ENCODE measurements at places on chromosomes 2 and 18.

- DNase-seq: no peak
These were observed 299.7 kb downstream of the TNS1 start for GRCh38 chr2:217703102-217703501.

DNA sequence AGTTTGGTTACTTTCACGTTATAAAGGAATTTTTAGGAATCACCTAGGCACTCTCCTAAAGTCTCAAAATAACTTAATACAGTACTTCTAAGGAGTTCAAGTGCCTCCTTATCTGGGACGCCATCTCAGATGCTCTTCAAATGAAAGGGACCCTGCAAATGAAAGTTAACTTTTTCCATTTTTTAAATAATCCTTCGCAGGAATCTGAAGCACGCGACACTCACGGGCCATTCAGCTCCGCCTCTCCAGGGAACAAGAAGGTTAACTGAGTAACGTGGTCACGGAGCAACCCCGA is 537 bp upstream of the ZC3H15 start:
- no peak for DNase-seq

DNA sequence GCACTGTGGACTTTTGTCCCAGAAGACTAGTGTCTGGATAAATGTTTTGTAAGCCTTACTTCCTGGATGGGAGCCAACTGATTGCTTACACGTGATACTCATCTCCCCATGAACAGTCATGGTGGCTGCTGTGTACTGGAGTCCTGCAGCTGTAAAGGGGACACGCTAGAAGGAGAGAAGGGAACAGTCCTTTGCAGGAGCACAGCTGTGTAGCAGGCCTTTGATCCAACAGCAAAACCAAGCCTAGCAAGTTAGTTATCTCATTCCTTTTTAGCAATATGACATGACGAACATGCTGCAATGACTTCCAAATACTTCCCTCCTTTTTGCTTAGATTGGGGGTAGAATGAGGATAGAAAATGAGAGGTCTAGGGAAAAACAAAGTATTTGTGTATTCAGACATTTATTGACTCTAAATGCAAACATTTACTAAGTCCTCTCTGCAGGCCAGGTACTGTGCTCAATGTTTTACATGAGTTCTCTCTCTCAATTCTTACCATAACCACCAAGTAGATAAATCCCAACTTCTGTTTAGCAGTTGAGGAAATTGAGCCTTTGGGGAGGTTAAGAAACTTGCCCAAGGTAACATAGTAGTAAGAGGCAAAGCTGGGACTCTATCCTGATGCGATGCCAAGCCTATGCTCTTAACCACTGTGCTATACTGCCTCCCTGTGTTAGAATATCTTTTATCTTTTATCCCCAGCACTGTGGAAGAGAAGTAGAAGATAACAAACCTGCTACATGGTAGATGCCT is 55.4 kb upstream of the CD28 start:
- peak; percentile 65 for DNase-seq

DNA sequence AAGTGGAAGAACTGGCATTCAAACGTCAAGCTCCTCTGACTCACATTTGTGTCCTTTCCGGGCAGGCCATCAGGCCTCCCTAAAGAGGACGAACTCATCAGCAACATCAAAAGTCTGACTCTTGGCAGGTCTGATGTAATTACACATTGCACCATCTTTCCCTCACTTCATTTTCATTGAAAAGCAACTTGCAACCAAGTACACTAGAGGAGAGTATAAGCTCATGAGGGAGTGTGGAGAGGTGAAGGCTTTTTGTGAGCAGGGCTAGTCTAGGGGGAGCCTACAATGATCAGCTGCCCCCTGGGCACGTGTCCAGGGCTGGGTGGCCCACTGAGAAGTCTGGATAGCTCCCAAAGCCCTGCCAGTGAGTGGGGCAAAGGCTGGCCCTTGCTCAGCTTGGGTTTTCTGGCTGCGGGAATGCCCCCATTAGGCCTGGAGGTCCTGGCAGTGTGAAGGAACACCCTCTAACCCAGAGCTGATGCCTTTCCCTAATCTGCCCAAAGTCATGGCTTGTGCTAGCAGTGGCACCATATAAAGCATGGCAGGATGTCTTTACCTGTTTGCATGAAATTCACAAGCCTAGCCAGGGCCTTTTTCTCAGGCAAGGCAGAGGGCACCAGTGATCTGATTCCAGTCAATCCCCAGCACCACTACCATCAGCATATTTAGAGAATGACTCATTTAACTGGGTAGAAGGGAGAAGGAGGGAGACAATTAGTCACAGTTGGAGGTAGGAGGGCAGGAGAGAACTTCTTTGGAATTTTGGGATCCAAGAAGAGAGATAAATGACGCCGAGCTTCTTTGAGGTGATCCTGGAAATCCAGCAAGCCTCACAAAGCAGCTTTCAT is 8.5 kb upstream of the DAW1 start:
- peak; percentile 82 for DNase-seq

DNA sequence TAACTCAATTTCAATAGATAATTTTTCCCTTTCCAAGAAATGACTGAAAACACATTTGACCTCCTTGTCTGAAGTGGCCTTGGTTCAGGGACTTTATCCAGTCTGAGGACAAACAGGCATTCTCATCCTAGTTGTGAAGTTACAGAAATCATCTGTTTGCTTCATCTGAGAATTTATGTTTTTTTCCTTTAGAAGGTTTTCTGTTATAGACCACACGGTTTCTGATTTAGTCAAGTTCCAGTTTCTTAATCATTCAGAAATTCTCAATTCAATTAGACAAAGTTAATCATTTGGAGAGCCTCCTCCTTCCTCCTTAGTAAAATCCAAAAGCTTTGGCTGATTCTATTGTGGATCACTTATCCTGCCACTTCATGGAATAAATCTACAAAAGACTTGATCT is 60.9 kb downstream of the ICOS start:
- DNase-seq: peak; percentile 9

DNA sequence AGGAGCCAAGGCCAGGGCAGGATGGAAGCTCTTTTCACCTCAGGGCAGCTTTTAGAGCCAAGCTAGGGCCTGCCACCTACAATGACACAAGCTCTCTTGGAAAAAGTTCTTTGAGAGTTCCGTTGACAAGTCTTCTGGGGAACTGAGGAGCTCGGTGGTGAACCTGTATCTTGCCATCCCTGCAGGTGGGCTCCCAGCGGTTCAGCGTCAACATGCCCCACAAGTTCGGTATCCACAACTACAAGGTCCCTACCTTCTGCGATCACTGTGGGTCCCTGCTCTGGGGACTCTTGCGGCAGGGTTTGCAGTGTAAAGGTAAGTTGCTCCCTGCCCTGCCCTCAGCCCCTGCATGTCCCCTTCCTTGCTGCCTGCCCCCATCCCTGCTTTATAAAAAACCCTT is 312.8 kb upstream of the EPAS1 start:
- DNase-seq: no peak

GRCh38 chr2:160199683-160200389 is at the start of gene ITGB6:
Gene ITGB6, minus strand, starts transcription at chr2:160200272. Its CDS starts 209 bp downstream, at chr2:160200063.
- no peak for DNase-seq

DNA sequence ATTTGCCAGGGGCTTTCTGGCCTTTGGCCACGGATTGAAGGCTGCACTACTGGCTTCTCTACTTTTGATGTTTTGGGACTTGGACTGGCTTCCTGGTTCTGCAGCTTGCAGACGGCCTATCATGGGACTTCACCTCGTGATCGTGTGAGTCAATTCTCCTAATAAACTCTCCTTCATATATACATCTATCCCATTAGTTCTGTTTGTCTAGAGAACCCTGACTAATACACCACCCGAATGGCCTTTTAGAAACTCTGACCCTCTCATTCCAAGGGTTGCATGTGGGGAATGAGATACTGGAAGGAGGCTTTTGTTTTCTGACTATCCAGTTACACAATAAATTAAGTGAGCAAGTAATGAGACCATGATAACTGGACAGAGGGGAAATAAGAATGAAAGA is 430.7 kb downstream of the CDH2 start:
- DNase-seq: no peak

- no peak for DNase-seq
These were observed 91.1 kb upstream of the MYO3B start for GRCh38 chr2:170086751-170087412.

GRCh38 chr18:8988260-8988871 is 114.1 kb upstream of the NDUFV2 start:
- DNase-seq: peak; percentile 69

DNA sequence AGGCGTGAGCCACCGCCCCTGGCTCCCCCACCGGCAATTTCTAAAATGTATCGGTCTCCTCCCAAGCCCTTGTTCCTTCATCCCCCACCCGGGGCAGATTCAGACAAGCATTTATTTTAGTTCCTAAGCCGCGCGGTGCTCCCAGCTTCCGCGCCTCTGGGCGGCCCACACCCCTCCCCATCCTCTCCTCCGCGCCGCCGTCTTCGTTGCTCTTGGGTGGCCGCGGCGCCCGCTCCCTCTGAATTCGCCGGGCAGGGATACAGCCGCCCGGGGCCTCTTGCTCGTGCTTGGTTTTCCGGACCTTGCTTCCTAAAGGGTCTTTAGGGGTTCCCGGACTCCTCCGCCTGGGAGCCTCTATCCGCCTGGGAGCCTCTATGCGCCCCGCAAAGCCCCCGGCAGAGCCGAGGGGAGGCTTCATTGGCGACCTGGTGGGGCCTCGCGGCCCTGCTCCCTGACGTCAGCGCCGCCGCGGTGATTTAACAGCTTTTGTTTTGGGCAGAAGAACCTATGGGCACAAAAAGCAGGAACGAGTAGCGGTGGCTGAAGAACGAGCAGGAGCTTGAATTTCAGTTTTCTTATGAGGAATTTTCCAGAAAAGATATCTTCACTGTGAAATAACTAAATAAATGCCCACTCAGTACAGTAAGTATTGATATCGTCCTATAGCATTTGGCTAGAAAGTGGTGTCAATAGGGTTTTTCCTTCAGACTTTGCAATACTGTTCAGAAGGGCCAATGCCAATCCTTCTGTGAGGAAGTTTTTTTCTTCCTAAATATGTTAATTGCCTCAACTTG is 37.3 kb downstream of the PRKRA start:
- DNase-seq: peak; percentile 90

DNA sequence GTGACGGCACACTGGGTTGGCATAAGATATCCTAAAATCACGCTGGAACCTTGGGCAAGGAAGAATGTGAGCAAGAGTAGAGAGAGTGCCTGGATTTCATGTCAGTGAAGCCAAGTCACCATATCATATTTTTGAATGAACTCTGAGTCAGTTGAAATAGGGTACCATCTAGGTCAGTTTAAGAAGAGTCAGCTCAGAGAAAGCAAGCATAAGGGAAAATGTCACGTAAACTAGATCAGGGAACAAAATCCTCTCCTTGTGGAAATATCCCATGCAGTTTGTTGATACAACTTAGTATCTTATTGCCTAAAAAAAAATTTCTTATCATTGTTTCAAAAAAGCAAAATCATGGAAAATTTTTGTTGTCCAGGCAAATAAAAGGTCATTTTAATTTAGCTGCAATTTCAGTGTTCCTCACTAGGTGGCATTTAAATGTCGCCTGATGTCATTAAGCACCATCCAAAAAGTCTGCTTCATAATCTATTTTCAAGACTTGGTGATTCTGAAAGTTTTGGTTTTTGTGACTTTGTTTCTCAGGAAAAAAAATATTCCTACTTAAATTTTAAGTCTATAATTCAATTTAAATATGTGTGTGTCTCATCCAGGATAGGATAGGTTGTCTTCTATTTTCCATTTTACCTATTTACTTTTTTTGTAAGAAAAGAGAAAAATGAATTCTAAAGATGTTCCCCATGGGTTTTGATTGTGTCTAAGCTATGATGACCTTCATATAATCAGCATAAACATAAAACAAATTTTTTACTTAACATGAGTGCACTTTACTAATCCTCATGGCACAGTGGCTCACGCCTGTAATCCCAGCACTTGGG is 19.6 kb downstream of the RSAD2 start:
- DNase-seq: peak; percentile 48

- DNase-seq: no peak
These were observed 572.2 kb upstream of the SALL3 start for GRCh38 chr18:78407466-78407844.

DNA sequence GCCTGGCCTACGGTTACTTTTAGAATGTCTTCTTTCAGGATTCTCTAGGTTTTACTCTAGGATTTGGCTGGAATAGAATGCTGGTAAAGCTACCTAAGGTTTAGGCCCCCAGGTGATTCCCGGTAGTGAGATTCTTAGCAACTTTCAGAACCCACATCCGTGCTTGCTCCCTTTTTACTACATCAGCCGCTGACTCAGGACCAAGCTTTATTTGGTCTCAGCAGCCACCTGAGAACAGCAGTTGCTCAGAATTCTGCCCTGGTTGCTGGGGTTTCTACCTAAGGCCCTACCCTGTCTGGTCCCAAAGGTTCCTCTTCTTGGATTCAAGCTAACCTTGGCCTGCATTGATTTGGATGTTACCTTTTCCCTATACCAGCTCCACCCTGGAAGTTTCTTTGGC is 36.1 kb upstream of the NDUFV2 start:
- no peak for DNase-seq

DNA sequence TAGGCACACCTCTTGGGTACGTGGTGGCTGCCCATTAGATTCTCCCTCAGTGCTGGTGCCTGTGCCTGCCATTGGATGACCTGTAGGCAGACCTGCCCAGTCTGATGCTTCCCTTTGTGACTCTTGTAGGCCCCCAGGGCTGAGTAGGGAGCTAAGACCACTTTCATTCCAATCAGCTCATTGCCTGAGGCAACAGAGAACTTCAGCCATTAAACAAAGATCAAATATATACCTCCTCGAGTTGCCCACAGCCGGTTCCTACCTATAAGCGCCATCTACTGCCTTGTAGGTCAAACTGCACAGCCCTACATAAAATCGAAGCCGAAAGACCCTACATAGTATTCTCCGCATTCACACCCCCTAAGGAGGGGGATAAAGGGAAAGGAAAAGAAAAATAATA is 184.6 kb downstream of the ETAA1 start:
- no peak for DNase-seq

- DNase-seq: no peak
These were observed 520.7 kb downstream of the EIPR1 start for GRCh38 chr2:2856723-2857415.

- DNase-seq: no peak
These were observed 276.0 kb downstream of the LRRTM1 start for GRCh38 chr2:80028584-80028983.

DNA sequence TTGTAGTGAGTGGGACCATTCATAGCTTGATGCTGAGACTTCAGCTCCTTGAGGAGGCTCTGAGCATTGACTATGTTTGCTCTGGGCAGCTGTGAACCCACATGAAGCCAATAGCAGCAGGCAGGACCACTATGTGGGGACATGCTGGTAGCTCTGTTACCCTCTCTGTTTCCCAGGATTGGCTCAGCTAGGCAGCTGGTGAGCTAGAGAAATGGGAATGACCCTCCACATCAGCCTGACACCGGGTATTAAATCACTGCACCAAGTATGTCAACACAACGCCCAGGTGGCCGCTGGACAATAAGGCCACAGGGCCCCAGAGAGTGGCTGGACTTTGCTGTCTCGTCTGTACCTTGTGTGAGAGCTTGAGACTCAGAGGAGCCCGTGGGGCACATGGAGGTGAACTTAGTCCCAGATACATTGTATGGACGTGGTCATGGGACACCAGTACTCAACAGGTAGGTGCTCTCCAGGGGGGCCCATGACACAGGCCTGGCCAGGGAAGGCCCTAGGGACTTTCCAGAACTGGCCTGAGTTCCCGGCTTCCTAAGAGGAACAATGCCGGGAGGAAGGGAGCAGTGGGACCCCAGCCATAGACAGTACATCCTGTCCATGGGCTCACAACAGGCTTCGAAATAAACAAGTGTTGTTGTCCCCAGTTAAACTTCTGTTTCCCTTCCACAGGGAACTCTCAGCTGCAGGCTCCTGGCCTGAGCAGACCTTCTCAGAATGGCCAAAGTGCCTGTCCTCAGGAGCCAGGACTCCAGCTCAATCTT is 35.2 kb downstream of the HS1BP3 start:
- DNase-seq: no peak

All from suppressor macrophage treated with lipopolysaccharide for 4 hours (primary cell).